GM03348 (cell line): ENCODE measurements at places on chromosomes 11 and 22.
A peak's percentile ranks its signal among the peaks of the same experiment; 100 is the strongest.

- DNase-seq: peak; percentile 2
Measured at GRCh38 chr22:19824212-19824925, 30.3 kb downstream of the GNB1L start.

- DNase-seq: no peak
Measured at GRCh38 chr22:23534851-23535717, 45.0 kb downstream of the IGLL1 start.

- DNase-seq: peak; percentile 58
Measured at GRCh38 chr11:86152006-86152862, 83.3 kb upstream of the PICALM start.

GRCh38 chr11:101442171-101442570, 141.6 kb downstream of the TRPC6 start:
- peak; percentile 70 for DNase-seq

DNA sequence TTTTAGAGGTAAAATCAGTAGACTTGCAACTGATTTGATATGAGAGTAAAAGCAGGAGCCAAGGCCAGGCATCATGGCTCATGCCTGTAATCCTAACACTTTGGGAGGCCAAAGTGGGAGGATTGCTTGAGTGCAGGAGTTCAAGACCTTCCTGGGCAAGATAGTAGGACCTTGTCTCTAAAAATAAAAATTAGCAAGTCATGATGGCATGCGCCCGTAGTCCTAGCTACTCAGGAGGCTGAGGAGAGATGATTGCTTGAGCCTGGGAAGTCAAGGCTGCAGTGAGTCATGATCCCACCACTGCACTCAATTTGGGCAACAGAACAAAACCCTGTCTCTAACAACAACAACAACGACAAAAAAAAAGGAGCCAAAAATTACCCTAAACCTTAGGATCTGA, 13.5 kb downstream of the SGSM3 start:
- no peak for DNase-seq

GRCh38 chr11:108985945-108986279, 321.0 kb downstream of the DDX10 start:
- DNase-seq: peak; percentile 55

DNA sequence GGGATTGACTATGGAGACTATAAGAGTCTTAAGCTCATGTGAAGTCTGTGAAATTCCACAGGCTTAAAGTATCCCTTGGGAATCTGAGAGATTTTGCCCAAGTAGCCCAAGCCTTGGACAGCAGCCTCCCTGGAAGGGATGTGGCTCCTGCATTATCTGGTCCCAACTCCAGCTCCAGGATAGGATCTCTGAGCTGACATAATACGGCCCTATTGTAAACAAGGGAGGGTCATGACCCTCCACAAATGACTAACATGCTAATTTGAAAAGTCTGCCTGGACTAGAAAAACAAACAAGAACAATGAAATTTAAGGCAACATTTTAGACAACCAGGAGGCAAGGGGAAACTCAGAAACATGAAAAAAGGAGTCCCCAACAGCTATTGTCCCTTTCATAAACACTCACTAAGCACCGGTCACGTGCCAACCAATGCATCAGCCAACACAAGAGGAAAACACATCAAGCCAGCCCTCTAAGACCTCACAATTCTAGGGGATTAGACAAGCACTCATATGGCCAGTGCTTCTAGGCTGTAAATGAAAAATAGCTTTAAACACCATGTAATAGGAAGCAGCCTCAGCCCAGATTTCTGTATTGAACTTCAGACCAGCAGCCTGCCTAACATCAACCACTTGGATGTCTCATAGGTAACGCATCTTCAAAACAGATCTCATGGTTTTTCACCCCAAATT, 101.2 kb upstream of the TIMP3 start:
- DNase-seq: peak; percentile 64

GRCh38 chr11:103652013-103652412, 384.4 kb upstream of the DDI1 start:
- no peak for DNase-seq

DNA sequence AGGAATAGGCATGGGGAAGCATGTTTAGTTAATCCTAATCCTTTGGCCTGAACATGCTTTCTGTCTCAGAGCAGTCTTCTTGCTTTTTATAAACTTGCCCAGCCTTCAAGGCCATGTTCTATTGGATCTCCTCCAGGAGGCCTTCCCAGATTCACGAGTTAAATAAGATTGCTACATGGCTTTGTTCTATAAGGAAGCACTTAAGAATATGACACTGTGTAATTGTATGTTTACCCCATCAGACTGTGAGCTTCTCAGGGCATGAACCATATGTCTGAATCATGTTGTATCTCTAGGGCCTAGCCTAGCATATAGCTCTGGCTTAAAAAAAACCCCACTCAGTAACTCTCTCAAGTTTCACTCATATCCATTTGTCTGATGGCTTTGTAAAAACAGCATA, 26.4 kb upstream of the UCP3 start:
- DNase-seq: no peak

DNA sequence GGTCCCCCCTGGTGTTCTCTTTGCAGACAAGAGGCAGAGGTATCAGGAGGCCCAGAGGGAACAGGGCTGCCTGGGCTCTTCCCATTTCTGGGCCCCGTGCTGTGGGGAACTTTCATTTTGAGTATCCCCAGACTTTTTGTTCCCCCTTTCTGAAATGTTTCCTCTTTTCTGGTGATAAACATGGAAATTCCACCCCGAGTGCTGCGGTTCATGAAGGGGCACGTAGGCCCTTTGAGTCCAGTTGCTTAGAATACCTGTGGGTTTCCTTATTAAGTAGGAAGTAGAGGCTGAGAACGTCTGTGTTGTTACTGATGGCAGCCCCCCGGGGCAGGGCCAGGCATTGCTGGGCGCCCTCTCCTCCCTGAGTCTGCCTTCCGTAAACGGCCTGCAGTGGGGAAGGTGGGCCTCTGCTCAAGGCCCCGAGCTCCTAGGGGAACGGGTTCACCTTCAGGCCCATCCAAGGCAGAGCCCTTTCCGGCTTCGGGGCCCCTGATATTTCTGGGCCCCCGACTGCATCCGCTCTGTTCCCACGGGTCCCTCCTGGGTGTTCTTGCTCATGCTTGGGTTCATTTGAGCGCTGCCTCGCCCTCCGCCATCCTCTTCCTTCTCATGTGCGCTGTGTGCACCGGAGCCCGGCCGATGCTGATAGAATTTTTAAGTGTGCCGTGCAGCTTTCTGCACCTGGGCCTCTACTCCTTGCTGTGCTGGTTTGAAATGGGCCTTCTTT, 12.0 kb downstream of the TBC1D22A start:
- DNase-seq: no peak

DNA sequence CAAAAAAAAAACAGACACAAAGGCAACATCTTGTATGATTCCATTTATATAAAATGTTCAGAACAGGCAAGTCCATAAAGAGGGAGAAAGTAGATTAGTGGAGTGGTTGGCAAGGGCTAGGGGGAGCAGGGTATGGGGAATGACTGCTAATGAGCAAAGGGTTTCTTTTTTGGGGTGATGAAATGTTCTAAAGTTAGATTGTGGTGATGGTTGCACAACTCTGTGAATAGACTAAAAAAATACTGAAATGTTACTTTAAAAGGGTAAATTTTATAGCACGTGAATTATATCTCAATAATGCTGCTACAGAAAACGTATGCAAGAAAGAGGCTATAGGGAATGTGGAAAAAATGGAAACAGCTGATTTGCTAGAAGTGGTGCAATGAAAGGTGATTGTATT, 155.1 kb downstream of the TENM4 start:
- peak; percentile 31 for DNase-seq

GRCh38 chr11:72570893-72571661, 103.1 kb downstream of the PDE2A start:
- no peak for DNase-seq

DNA sequence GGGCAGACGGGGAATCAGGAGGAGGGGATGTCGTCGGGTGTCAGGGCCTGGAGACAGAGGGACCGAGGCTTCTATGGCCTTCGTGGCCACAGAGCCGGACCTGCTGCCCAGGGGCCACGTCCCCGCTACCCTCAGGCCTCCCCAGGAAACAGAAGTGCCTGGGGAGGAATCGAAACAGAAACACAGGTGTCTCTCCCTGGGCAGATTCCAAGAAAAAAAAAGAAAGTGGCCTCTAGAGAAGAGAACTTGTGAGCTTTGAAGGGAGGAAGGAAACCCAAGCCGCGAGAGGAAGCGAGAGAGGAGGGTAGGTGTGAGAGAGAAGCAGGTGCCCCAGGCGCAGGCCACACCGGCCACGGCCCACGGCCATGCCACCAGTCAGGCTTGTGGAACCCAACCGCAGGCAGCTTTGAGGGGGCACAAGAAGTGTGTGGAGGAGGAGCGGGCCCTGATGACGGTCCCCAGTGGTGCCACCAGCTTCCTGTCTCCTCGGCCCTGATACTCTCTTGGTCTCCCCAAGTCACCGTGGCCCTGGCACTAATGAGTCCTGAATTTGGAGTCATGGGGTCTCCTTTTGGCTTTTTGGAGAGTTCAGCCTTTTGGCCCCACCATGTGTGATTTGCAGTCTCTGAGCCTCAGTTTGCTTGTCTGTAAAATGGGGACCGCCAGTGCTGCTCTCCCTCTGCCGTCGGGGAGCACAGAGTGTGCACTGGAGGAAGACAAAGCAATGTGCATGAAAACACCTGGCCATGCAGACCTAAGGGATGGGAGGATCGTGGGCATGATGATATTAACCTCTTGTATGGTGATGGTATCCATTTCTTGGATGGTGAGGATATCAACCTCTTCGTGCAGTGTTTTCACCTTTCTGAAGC, 25.2 kb downstream of the LIF start:
- no peak for DNase-seq

DNA sequence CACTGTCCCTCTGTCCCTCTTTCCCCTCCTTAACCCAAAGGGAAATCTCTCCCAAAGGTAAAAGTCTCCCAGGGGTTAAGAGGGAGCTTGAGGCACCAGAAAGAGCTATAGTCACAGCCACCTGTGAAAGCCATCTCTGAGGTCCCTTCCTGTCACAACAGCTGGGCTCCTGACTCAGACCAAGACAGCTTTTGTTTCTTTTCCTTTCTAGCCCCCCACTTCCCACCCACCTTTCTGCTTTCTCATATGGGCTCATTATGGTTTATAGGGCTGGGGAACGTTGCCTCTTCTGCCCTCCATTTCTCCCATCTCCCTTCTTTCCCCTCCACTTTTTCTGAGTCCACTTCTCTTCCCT, 19.1 kb downstream of the MIF start:
- no peak for DNase-seq

DNA sequence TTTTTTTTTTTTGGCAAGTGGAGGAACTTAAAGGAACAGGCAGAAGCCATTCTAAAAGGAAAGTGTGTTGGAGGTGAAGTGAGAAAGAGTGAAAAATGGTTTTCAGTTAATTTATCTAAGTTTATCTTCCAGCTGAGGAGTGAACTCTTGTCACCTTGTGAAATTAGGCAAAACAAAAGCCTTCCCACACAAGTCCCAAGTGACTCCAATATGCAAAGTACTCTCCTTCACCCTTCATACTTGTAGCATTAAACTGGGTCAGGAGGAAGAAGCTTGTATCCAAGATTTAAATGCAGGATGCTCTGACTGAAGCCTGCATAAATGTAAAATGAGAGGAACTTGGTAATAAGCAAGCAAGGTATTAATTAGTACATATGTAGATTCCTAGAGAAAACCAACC, 796.8 kb downstream of the DLG2 start:
- no peak for DNase-seq

GRCh38 chr11:30821438-30821965, 235.3 kb upstream of the MPPED2 start:
- DNase-seq: no peak

DNA sequence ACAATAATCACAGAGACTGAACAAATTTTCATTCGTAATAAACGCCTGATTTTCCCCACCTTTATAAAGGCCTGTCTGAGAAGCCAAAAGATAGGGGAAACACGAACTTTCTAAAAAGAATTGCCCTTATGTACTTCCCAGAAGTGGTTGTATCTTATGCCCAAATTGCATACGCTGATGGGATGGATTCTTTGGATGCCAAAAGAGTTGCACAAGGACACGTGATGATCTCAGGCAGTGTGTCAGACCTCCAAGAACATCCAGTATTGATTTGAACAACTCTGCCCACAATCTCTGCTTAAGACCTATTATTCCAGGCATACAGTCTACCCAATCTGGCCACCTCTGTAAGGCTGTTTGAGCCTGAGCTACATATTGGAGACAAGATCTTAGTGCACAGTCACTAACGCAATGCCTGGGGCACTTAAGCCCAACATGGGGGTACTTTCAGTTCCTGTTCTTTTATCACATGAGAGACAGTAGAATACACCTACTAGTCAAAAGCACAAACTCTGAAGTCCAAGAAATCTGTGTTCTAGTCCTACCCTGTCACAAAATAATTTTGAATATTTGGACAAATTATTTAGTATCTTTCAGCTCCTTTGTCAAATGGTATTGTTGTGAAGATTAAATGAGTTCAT, 38.9 kb downstream of the OR10A6 start:
- peak; percentile 52 for DNase-seq

DNA sequence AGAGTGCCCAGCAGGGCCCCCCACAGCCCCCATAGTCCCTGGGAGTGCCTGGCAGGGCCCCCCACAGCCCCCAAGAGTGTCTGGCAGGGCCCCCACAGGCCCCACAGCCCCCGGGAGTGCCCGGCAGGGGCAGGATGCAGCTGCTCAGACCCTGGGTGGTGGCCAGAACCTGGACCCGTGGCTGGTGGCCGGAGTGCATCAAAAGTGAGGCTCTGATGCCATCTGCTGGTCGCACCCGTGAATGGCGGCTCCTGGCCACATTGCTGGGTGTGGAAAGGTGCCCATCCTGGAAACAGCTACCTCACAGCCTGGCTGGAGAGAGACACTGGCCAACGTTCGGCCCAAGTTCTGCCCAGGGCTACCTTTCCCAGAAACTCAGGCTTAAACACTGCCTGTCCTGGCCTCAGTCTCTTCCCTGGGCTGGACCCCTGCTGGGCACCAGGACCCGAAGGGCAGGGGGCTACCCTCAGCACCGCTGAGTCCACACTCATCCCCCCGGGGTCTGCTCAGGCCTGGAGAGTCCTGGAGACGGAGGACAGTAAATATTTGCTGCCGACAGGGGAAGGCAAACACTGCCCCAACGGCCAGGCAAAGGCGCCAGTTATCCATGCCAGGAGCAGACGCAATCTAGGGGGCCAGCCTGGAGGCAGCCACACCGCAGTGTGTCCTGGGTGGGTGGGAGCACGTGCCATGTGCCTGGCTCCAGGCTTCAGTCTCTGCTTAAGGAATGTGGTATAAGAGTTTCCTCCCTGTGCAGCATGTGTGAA, 4.4 kb downstream of the INS start:
- DNase-seq: peak; percentile 90
